Neural crest cell (in vitro differentiated cells): ENCODE measurements at places on chromosomes 7 and 10.

DNA sequence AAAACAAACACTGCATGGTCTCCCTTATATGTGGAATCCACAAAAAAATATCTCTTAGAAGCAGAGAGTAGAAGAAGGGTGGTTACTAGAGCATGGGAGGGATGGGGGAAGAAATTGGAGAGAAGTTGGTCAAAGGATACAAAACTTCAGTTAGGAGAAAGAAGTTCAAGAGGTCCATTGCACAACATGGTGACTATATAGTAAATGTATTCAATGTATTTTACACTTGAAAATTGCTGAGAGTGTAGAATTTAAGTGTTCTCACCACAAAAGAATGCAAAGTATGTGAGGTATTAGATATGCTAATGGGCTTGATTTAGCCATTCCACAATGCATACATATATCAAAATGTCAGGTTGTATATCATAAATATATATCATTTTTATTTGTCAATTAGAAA, 232.0 kb upstream of the CELF2 start:
- no peak overlapping the region for H3K4me3 ChIP-seq
- H3K27ac ChIP-seq = no peak overlapping the region
- H3K36me3 ChIP-seq = no peaks in the 10 kb centered on the region
- H3K4me1 ChIP-seq = peaks cover 4% of the 10 kb centered on the region

GRCh38 chr10:67385566-67385965, 310.4 kb downstream of the CTNNA3 start:
- no peaks in the 10 kb centered on the region for H3K27me3 ChIP-seq
- no peak overlapping the region for H3K27ac ChIP-seq
- no peaks in the 10 kb centered on the region for H3K36me3 ChIP-seq

DNA sequence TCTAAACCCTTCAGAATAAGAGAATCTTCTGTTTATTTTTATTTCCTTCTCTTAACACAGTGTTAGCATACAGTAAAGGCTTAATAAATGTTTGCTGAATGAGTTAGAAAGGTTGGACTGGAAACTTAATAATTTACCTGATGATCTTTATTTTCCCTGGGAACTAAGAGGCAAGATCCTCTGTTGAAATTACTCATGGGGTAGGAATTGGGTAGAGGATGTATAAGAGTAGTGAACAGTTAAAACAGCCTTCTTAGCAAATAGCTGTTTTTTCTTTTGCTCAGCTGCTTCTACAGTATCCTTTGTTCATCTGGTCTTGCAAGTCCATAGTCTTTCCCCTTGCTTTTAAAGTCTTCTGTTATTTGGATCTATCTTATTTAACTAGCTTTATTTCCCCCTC, 80.0 kb downstream of the AKAP9 start:
- H3K27me3 ChIP-seq = no peaks in the 10 kb centered on the region
- no peak overlapping the region for H3K4me3 ChIP-seq
- no peaks in the 10 kb centered on the region for H3K4me1 ChIP-seq
- H3K27ac ChIP-seq = no peak overlapping the region
- DNase-seq = no peak
- peaks cover 24% of the 10 kb centered on the region for H3K36me3 ChIP-seq

DNA sequence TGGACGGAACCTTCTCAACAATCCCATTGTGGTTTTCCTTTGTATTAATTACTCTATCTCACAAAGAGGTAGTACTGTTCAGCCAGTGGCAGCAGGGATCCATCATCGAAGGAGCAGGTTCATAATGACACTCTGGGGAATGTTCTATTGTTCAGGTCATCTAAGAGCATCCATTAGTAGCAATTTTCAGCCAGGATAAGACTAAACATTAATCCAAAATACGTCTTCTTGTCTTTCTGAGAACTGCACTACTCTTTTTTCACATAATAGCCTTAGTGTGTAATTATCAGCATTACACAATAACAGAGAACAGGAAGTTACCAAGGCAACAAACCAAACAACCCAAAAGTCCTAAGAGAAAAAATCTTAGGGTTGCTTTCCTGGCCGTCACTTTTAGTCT, 259.5 kb upstream of the VWC2 start:
- H3K4me3 ChIP-seq = no peak overlapping the region
- H3K27ac ChIP-seq = no peak overlapping the region
- DNase-seq = no peak
- peaks cover 13% of the 10 kb centered on the region for H3K4me1 ChIP-seq
